ENCODE measurements at places on chromosomes 2 and 18. TPM values are rescaled to one million over a fixed set of nuclear protein-coding genes. Genes with fewer than 3 reads are reported as not detected.

Gene AGXT
- not detected for total RNA-seq

Gene SLC4A5
- 1.6 TPM for total RNA-seq

GRCh38 chr18:62060820-62061219, 126.0 kb downstream of the PIGN start:
- H3K27ac ChIP-seq: no peak overlapping the region
- H3K27me3 ChIP-seq: no peaks in the 10 kb centered on the region
- no peaks in the 10 kb centered on the region for H3K4me1 ChIP-seq
- H3K4me3 ChIP-seq: no peak overlapping the region
- DNase-seq: no peak

DNA sequence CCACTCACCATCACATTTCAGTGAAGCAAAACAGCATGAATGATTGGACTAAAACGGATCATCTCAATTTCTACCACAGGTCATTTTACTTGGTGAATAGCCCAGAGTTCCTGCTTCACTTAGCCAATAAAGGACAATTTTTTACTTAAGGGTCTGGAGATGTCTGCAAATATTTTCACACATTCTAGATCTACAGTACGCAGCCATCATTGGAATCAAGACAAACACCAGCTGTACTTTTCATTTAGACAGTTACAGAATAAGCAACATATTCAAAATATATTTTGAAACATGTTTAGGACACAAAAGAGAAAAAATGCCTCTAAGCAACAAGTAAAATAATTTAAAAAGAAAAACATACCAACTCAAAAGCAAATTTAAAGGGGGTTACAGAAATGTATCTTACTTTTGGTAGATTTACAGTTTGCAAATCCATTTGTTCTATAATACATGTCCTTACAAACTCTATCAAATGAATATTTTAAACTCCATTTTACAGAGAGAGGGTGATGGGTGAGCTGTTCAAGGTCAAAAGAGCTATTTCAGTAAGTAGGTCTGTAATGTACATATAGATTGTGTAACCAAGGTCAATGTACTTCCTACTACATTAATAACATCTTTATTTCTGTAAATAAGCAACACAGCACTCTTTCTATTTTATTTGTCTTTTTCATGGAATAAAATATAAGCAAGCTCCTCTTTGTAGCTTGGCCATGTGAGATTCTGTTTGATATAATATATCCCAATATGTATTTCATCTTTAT, 13.4 kb downstream of the PPP1R1C start:
- no peak overlapping the region for H3K27ac ChIP-seq
- H3K36me3 ChIP-seq: no peaks in the 10 kb centered on the region
- H3K4me3 ChIP-seq: no peak overlapping the region
- no peaks in the 10 kb centered on the region for H3K27me3 ChIP-seq
- no peaks in the 10 kb centered on the region for H3K4me1 ChIP-seq

- H3K4me1 ChIP-seq: no peaks in the 10 kb centered on the region
- no peak overlapping the region for H3K27ac ChIP-seq
- no peak overlapping the region for H3K4me3 ChIP-seq
- DNase-seq: no peak
- no peaks in the 10 kb centered on the region for H3K36me3 ChIP-seq
Measured at GRCh38 chr2:1793001-1793867, 48.9 kb upstream of the PXDN start.

GRCh38 chr2:180017784-180018183, 10.7 kb upstream of the CWC22 start:
- DNase-seq: no peak
- no peak overlapping the region for H3K4me3 ChIP-seq
- no peaks in the 10 kb centered on the region for H3K27me3 ChIP-seq
- no peaks in the 10 kb centered on the region for H3K4me1 ChIP-seq

Data from heart left ventricle (tissue), 16 donors.